ENCODE measurements at places on chromosomes 2 and 18. TPM values are rescaled to one million over a fixed set of nuclear protein-coding genes. Genes with fewer than 3 reads are reported as not detected.

BUB1 gene
- total RNA-seq = 12.5 TPM

CWC22 gene
- total RNA-seq = 16.9 TPM

MATN3 gene
- total RNA-seq = 8.9 TPM

NEU2 gene
- not detected for total RNA-seq

SLC23A3 gene
- 1.7 TPM for total RNA-seq

C1QL2 gene
- total RNA-seq = not detected

YWHAQ gene
- 268 TPM for total RNA-seq

MBP gene
- total RNA-seq = 9.7 TPM

DNA sequence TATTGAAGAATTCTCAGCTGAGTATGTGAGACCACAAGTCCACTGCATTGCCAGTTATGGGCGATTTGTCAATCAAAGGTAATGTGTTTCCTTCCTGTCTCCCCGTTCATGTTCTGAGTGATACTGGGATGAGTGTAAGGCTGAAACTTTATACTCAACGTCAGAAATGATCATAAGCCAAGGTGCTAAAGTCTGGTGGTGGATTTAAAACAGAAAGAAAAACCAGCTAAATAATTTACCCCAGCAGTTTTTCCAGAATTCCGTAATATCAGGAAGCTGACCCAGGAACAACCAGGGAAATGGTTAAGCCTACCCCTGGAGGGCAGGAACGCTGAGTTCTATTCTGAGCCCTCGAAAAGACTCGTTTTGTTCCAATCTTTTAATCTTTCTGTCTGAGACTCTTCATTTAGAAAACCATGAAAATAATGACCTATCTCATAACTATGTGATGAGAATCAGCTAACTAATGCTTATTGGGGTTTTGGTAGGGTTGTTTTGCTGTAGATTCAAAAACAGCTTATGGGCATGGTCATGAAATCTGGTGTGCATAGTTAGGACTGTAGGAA is 149.6 kb downstream of the LAMA3 start:
- DNase-seq = no peak

- no peak for DNase-seq
These were observed 670 bp upstream of the INPP5D start for GRCh38 chr2:233059547-233059796.

DNA sequence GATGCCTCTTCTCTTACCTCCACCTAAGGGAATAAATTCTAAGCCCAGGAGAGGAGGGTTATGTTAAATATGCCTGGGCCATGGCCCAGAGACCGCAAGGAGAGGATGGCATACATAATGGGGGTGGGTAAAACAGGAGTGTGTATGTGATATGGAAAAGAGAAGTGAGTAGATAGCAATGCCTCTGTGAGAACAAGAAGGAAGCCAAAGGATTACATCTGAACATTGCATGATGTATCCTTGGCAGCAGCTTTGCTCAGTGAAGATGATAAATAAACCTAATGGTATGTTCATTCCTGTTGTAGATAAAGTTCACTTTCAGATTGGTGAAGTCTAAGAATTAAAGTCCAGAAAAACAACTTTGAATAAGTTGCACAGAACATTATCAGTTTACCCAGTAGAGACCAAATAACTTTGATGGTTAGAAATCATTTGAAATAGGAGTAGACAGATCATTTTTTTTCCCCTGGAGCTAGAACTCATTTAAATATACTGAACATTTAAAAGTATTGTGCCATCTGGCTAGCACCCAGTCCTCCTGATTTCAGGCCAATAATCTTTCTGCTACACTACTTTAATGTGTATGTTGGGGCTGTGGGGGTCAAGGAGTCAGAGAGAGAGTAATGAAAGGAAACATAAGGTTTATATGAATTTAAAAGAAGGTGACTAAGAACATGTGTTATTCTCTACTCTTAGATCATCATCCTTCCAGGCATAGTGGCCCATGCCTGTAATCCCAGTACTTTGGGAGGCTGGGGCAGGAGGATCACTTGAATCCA is 231.7 kb downstream of the PARD3B start:
- no peak for DNase-seq

DNA sequence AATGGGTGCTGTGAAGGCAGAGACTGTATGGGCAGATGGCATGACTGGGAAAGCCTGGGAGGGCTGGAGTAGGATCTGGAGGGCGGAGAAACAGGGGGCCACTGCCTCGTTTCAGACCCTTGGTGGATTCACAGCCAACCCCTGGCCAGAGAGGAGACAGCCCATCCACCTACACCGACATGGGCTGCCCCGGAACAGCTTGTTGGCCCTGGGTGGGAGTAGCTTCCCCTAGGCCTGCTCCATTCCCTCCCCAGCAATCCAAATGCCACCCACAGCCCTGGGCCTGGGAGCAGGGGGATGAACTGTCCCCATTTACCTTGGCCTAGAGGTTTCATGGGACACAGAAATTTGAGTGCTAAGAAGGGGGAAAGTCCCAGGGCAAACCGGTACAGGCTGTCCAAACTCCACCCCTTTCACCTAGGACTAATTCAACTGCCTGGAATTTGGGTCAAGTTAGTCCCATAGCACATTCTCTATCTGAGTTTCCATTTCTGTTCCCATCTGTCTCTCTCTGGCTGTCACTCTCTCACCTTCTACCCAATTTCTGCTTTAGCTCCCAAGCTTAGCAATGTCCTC is 37.0 kb downstream of the LBH start:
- no peak for DNase-seq

DNA sequence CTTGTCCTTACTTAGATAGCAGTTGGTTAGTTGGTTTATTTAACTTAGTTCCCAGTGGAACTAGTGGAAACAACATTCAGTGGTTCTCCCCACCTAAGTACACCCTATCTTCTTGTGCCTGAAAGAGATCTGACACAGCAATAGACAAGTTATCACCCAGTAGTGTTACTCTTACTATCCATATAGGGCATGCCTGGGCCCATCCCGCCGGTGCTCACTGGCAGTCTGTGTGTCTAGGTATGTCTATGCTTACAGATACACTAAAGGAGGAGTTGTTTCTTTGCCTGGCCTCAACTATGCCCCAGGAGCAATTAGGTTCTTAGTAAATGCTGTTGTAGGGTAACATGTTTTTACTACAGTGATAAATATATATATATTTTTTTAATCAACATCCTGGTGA is 12.0 kb upstream of the NRP2 start:
- DNase-seq = no peak

GRCh38 chr2:46216213-46216612 is 81.0 kb upstream of the EPAS1 start:
- no peak for DNase-seq

DNA sequence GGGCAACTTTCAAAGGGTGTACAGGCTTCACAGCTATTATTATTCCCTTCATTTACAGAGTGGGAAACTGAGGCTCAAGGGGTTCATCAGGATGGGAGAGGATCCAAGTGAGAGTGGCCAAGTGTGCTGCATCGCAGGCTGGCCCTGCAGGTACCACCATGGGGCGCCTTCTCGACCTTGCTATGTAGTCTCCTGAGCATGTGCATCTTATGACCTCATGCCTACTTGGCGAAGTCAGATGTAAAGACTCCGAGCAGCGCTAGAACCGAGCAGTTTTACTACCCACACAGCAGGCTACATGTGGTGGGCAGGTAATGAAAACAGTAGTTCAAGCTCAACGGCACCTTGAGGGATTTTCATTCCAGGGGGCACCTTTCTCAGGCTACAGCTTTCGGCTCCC is 42.0 kb downstream of the TFCP2L1 start:
- DNase-seq = no peak

DNA sequence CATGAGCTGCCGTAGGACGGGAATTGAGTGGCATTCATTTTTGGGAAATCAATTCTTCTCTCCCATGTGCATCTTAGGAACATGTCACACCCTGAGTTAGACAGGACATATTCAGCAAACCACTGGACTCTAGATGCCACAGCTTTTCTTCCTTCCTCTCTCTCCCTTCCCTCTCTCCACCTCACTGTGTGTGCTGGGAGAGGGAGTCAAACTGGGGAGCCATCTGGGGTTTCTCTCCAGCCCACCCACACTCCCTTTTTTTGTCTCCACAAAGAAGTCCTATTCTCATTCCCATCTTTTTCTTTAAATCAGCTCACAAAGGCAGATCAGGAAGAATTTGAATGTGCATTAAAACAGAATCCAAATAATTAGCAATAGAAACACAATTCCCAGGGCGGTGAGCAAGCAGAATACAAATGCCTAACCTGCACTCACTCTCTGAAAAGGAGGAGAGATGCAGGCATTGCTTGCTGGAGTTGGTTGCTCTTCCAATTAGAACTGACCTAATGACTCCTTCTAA is 15.4 kb downstream of the CD28 start:
- DNase-seq = no peak

GRCh38 chr2:240397542-240397916 is 37.9 kb upstream of the GPC1 start:
- peak; percentile 2 for DNase-seq

DNA sequence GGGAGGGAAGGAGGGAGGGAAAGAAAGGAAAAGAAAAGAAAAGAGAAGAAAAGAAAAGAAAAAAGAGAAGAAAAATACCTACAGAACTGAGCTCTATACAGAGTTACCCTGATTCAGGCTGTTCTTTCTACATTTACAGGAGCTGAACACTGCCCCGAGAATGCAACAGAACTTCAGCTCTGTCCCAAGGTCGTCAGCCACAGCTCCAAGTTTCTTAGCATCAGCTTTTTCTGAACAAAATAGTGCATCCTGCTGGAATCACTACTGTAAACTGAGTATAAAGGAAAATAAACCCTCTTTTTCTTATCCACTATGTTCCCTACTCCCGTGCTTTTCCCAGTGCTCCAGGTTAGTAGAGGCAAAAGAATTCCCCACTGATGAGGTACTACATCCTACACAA is 4.7 kb upstream of the PPP4R1 start:
- DNase-seq = no peak

- DNase-seq = no peak
These were observed 198.7 kb downstream of the CYP26B1 start for GRCh38 chr2:71948781-71949536.

DNA sequence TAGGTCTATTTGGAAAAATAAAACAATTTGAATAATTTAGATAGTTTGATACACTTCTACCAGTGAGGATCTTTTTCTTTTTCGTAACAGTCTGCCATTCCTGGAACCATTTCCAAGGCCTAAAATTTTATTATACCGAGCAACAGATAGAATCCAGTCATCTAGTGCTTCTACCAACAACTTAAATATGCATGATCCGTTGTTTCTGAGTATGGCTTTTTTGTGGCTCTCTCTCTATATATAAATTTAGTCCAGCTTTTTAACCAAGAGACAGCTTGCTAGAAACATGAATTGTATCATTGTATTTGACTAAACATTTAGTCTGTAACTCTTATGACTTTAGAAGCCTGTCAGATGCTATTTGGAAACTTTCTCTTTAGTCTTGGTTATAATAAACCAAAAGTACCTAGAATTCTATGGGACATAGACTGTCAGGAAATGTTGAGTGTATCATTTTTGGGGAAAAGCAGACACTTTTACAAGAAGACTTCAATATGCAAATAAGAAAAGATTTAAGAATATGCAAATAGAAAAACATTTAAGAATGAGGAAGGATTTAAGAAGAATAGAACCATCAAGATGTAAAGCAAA is 161.4 kb downstream of the ZEB2 start:
- no peak for DNase-seq

- DNase-seq = no peak
These were observed 168.7 kb upstream of the SKOR2 start for GRCh38 chr18:47420130-47420529.

DNA sequence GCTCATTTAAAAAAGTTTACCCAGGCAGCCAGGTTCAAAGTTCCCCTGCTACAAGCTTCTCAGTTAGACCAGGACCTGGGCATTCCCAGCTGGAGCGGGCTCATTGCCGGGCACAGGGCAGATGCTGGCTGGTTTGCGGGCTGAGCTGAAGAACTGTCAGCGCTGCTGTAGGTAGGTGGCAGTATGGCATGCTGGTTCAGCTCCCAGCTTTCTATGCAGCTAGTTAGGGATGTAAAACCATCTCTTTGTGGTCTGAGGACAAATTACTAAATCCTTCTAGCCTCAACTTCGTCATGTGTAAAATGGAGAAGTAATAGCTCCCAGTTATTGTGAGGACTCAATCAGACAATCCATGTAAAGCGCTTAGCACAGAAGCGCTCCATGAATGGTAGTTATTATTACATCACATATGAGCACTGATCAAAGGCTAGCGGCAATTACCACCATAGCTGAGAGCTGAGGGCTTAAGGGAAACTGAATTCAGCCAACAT is 2.4 kb upstream of the LDLRAD4 start:
- DNase-seq = peak; percentile 58

GRCh38 chr2:204180649-204181048 is 244.1 kb downstream of the ICOS start:
- DNase-seq = no peak

GRCh38 chr2:149827585-149828126 is 240.1 kb upstream of the MMADHC start:
- DNase-seq = no peak

DNA sequence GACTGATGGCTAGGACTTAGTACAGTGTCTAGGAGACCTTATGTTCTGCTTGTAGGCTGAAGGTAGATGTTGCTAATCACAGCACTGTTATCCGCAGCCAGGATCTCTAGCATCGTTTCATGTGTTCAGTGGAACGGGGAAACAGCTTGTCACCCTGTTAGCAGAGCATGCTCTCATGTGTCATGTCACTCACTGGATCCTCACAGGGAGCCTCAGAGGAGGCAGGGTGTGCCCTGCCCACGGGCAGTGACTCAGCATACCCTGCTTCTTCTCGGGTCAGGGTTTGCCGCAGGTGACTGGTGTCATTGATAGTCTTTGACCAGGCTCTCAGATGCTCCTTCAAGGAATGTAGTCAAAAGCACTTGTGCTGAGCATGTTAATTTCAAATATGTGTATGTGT is 44.4 kb downstream of the RPIA start:
- no peak for DNase-seq

DNA sequence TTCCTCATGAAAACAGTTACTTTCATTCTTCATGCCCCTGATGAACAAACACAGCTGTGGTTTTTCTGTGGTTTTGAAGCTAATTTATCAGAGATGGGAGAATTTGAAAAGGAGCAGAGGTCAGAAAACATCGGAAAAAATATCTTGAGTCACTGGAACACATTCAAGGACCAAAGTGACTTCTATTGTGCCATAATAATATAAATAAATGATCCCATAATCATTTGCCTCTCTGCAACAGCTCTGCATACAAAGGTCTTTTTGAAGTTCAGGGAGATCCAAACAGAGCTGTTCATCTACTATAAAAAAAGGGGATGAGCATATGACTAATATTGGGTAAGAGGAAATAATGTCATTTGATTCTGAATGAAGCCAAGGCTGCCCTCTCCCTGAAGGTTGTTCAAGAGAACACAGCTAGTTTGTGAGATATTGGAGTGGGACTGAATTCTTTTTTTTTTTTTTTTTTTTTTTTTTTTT is 201.3 kb upstream of the GALNT5 start:
- DNase-seq = no peak

Data from endothelial cell (in vitro differentiated cells).